ENCODE measurements at places on chromosomes 1 and 21.

- no peak for DNase-seq
Observed at GRCh38 chr1:184366997-184367396, 19.8 kb upstream of the C1orf21 start.

DNA sequence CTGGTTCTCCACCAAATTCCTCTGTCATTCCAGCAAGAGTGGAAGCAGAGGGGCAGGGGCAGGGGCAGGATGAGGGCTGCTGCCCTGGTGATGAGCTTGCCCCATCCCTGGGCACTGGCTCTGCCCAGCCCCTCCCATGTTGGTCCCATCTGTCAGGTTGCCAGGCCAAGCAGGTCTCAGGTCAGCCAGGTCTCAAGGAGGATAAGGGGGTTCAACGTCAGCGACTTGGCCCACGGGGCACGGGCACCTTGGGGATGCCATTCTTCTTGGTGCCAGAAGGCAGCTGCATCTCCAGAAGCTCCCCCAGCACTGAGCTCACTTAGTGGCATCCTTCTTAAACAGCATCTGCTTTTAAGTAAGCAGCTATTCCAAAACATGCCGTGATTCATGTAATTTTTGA, 133.1 kb downstream of the AJAP1 start:
- DNase-seq = no peak

- DNase-seq = no peak
Observed at GRCh38 chr1:225950905-225951497, 10.0 kb upstream of the LEFTY2 start.

- no peak for DNase-seq
Observed at GRCh38 chr1:183087001-183087400, 63.8 kb downstream of the LAMC1 start.

DNA sequence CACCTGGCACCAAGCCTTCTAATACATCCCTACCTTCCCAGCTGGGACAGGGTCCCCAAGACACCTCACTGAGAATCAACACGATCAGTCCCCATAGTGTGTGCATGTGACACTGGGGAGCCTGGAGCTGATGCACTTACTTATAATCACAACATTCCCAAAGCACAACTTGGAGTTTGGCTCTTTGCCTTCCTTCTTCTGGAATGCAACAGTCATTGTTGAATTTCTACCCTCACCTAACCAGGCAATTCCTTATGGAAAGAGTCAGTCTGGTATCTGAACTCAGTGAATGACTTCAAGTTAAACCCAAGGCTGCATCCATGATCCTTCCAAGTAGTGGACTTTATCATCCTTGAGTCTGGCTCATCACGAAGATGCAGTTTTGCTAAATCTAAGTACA, 86.1 kb downstream of the DSCAM start:
- DNase-seq = no peak

DNA sequence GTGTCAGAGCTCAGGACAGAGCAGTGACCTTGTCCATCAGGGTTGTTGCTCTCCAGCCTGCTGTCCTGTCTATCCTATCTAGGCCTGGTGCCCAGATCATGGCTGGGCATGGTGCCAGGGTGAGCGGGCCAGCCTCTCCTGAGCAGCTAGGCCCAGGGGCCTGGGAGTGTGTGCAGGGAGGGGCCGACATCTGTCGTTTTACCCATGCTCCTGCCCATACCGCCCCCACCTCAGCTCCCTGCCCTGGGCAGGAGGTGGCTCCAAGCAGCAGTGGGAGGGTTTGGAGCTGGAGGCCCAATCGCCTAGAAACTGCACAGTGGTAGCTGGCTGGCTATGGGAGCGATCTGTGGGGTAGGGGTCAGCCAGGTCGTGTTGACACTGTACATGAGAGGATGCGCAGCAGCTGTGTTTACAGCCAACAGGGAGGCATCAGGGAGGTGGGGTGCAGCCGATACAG, 6.5 kb downstream of the INSRR start:
- DNase-seq = no peak

GRCh38 chr21:46442938-46443337, 15.8 kb upstream of the DIP2A start:
- no peak for DNase-seq

GRCh38 chr21:39525129-39525528, 73.4 kb downstream of the SH3BGR start:
- no peak for DNase-seq

DNA sequence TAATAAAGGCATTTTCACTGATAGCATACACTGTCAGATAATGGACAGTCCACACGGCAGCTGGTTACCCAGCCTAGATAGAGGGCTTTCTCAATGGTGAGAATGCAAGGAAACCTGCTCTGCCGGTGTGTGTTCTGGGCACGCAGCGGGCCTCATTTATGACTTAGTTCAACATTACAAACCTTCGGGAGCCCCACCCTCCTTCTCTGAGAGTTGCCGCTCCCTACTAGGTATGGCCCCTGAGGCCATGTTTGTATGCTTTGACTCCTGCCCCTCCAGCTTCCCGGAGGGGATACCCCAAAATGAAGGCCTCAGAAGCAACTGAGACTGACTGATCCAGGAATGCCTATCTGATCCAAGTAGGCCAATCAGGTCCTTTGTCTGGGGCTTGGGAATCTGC, 17.2 kb upstream of the FABP3 start:
- DNase-seq = no peak

- no peak for DNase-seq
Observed at GRCh38 chr1:211267204-211267857, 8.2 kb downstream of the RCOR3 start.

GRCh38 chr1:54708385-54708784, 7.3 kb upstream of the TTC4 start:
- no peak for DNase-seq

All from suprapubic skin (tissue), 4 donors.